ENCODE measurements at places on chromosomes 3 and 15.

DNA sequence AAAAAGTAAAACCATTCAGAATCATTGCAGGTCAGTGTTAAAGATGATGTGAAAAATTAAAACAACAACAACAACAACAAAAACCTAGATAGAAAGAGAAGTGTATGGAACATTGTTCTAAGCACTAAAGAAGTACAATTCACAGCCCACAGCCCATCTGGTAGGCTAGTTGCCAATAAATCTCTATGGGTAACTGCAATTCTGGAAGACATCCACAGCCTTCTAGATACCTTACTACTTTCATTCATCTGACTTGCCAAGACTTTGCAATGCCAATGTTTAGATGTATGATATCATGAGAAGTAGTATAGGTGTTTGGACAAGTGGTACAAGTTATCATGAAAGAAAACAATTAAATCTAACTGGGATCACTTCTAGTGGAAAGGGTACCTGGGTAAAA is 198.6 kb downstream of the VGLL3 start:
- DNase-seq = no peak

DNA sequence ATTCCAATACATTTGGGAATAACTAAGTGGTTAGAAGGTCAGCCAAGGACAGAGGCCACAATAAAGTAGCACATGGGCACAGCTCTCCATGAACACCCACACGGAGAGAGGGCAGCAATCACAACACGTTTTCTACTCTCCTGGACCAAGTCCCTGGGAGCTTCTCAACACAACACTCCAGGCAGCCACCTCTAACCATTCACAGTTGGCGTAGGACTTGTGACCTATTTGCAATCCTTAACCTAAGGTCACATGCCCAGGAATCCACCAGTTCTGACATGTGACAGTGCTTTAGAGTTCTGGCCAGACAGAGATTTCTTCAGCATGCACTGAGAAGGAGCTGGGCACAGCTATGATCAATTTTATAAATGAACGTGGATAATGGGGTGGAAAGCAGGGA is 280.8 kb downstream of the SHQ1 start:
- no peak for DNase-seq

- no peak for DNase-seq
Measured at GRCh38 chr3:140844072-140844471, 97.6 kb upstream of the SLC25A36 start.

DNA sequence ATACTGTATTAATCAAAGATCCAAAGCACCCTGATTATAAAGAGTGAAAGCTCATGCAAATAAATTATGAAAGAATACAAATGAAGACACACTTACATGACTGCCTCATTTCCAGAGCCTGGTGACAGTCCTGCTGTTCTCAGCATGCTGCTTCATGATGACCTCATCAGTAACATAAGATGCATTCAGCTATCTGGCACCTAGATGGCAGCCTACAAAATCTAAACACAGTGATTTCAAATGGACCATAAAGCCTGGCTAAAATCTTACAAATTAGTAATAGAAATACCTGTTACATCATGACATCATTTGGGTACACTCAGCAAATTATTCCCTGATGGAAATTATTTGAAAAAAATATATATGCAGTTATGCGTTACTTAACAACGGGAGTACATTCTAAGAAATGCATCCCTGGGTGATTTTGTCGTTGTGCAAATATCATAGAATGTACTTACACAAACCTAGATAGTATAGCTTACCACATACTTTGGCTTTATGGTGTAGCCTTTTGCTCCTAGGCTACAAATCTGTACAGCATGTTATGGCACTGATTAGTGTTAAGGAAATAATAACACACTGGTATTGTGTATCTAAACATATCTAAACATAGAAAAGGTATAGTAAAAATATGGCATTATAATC is 207.2 kb downstream of the EPHA3 start:
- DNase-seq = no peak

DNA sequence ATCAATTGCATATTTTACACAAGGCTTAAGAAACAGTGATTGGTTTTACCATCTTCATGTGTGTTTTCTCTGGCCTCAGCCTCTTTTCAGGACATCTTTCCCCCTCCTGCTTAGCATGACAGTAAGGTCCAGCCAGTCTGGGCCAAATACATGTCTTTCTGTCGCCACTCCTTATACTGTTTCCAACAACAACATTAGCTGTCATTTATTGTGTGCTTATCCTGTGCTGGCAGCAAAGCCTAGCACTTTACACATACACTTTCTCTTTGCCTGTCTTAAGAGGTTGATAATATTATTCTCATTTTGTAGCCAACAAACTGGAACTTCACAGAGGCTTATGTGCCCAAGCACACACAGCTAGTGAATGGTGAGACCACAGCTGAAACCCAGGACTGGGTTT is 37.8 kb downstream of the B3GALNT1 start:
- DNase-seq = no peak

DNA sequence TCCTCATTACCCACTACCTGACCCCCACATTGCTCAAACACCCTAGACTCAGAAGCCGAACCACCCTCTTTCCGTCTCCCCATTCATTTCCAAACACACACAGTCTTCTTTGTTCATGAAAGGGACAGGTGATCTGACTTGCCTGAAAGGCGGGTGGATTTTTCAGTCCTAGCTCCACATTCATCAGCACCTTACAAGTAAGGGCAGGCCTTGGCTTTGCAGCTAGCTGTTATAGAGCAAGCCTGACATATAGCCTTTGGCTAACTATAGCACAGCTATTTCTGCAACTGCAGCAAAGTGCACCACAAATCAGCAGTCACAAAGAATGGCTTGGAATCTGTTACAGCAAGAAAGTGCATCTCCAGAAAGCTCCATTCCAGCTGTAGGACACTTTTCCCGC is 139.8 kb downstream of the XXYLT1 start:
- DNase-seq = no peak

- no peak for DNase-seq
Measured at GRCh38 chr15:82810890-82811426, 1.5 kb downstream of the WHAMM start.

- no peak for DNase-seq
Measured at GRCh38 chr3:99690761-99691369, 52.5 kb downstream of the COL8A1 start.

- DNase-seq = no peak
Measured at GRCh38 chr3:50364573-50365079, 5.3 kb upstream of the TMEM115 start.

GRCh38 chr3:189833996-189834395 is 202.8 kb downstream of the TP63 start:
- DNase-seq = no peak

GRCh38 chr3:53168175-53168923 is 7.3 kb downstream of the PRKCD start:
- DNase-seq = no peak

- DNase-seq = no peak
Measured at GRCh38 chr3:56488812-56489600, 20.7 kb upstream of the ERC2 start.

- no peak for DNase-seq
Measured at GRCh38 chr3:85821130-85821756, 862.5 kb downstream of the CADM2 start.

GRCh38 chr3:177574222-177574856 is 377.1 kb upstream of the TBL1XR1 start:
- no peak for DNase-seq

DNA sequence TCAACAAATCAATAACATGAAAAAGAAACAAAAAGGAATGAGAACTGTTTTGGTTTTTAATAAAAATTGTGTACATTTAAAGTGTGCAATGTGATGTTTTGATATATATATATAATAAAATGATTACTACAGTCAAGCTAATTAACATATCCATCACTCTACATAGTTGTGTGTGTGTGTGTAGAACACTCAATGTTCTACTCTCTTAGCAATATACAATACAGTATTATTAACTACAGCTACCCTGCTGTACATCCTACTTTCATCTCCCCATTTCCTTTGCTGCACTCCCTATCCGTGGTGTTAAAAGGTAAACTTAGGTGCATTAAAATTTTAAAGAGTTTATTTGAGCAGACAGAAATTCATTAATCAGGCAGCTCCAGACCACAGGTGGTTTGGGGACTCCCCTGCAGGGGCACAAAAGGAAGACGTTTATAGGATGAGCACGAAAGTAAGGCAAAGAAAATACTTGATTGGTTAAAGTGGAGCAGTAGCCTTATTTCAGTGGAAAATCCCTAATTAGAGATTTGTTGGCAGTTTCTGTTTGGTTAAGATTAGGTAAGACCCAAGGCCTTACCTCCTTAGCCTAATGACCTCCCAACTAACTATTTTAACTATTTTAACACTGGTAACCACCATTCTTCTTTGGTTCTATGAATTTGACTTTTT is 61.8 kb upstream of the SNRK start:
- no peak for DNase-seq

GRCh38 chr3:34185301-34185700 is 386.9 kb downstream of the PDCD6IP start:
- DNase-seq = no peak

Measured in NCI-H1092 (cell line).